ENCODE measurements at places on chromosomes 7 and 10. TPM values are rescaled to one million over a fixed set of nuclear protein-coding genes. Genes with fewer than 3 reads are reported as not detected.

The CFAP70 gene
- 2.0 TPM for total RNA-seq

The RHOBTB1 gene
- 8.9 TPM for total RNA-seq

The SLC16A9 gene
- 0.80 TPM for total RNA-seq

The SPDYE11 gene
- total RNA-seq = not detected

The OR2A5 gene
- not detected for total RNA-seq

The CNPY1 gene
- not detected for total RNA-seq

The MYPN gene
- total RNA-seq = not detected

The HABP2 gene
- total RNA-seq = not detected

The PRRT4 gene
- not detected for total RNA-seq

The UBTD1 gene
- total RNA-seq = 3.0 TPM

The PTN gene
- 6.4 TPM for total RNA-seq

The AKR1E2 gene
- total RNA-seq = 3.8 TPM

The CCDC7 gene
- total RNA-seq = 15.1 TPM

The PAX4 gene
- 0.41 TPM for total RNA-seq

The CALN1 gene
- not detected for total RNA-seq

The MSS51 gene
- total RNA-seq = 2.2 TPM

The LEP gene
- 1.1 TPM for total RNA-seq

The HTR7 gene
- total RNA-seq = not detected

The EFCAB10 gene
- not detected for total RNA-seq

The PDGFA gene
- 120 TPM for total RNA-seq

The TSC22D4 gene
- total RNA-seq = 41.6 TPM
